ENCODE measurements at places on chromosomes 7 and 10.

GRCh38 chr7:1510780-1511154 lies 6.6 kb upstream of the INTS1 start:
- no peak for DNase-seq

- DNase-seq, result no peak
Measured at GRCh38 chr10:115093286-115093775, at the start of gene ATRNL1. Gene ATRNL1, plus strand, starts transcription at chr10:115093365. Its CDS starts 386 bp downstream, at chr10:115093751.

DNA sequence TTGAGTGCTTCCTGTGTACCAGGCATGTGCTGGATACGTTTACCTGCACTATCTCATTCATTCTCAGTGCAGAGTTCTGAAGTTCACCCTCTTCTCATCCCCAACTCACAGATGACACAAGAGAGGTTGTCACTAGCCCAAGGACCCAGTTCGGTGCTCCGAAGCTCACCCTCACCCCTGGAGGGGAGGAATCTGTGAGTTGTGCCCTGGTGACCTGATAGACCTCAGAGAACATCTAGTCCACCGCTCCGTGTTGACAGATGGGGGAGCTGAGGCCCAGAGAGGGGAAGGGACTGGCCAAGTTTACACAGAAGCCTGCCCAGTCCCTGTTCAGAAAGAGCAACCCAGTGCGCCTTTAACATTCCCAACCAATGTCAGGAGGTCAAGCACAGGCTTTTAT lies 44.8 kb upstream of the EMX2 start:
- no peak for DNase-seq

GRCh38 chr7:47225387-47226131 lies 356.4 kb downstream of the TNS3 start:
- DNase-seq, result no peak
